ENCODE measurements at places on chromosomes 13 and 19.

- no peak for DNase-seq
These were observed 4.4 kb upstream of the C19orf18 start for GRCh38 chr19:57978586-57979289.

- no peak for DNase-seq
These were observed 14.0 kb downstream of the ZC3H4 start for GRCh38 chr19:47099576-47100050.

DNA sequence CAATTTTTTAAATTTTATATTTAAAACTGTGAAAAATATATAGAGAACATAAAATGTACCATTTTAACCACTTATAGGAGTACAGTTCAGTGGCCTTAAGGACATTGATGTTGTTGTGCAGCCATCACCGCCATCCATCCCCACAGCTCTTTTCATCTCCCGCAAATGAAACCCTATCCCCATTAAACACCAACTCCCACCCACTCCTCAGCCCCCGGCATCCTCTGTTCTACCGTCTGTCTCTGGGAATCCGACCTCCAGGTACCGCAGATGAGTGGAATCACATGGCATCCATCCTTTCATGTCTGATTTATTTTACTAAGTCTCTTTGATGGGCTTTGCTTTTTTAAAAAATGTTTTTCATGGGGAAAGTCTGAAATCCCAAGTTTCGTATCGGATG is 23.8 kb upstream of the SMIM17 start:
- no peak for DNase-seq

- no peak for DNase-seq
These were observed 2.5 kb upstream of the ITM2B start for GRCh38 chr13:48230541-48230940.

DNA sequence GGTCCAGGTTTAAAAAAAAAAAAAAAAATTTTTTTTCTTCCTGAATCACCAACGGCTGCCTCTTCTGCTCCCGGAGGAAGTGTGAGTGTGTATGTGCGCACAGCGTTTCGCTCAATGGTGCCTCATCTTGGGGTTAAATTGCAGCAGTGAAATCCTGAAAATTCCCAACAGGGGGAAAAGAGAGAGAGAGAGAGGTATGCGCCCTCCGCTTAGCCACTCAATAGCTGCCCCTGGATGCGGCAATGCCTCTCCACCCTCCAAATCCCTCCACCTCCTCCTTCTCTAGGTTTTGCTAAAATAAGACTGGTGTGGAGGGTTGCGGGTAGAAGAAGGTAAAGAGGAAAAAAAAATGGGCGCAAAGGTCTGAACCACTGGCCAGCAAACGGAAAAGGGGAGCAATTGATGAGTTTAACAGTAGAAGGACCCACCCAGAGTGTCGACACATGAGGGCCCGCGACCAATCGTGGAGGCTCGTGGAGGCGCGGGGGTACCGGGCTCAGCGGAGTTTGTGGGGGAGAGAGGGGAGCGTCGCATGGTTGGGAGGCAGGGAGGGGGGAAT is 853 bp upstream of the CACNA1A start:
- no peak for DNase-seq

- DNase-seq: no peak
These were observed 41.2 kb upstream of the ZNF835 start for GRCh38 chr19:56712611-56713276.

- no peak for DNase-seq
These were observed 95.8 kb downstream of the MBNL2 start for GRCh38 chr13:97317933-97318332.

GRCh38 chr19:44573627-44574026 is 39.7 kb upstream of the IGSF23 start:
- no peak for DNase-seq

- DNase-seq: no peak
These were observed 12.1 kb downstream of the SERTM1 start for GRCh38 chr13:36685927-36686326.

GRCh38 chr19:30070198-30070967 is 128.3 kb downstream of the URI1 start:
- DNase-seq: no peak

DNA sequence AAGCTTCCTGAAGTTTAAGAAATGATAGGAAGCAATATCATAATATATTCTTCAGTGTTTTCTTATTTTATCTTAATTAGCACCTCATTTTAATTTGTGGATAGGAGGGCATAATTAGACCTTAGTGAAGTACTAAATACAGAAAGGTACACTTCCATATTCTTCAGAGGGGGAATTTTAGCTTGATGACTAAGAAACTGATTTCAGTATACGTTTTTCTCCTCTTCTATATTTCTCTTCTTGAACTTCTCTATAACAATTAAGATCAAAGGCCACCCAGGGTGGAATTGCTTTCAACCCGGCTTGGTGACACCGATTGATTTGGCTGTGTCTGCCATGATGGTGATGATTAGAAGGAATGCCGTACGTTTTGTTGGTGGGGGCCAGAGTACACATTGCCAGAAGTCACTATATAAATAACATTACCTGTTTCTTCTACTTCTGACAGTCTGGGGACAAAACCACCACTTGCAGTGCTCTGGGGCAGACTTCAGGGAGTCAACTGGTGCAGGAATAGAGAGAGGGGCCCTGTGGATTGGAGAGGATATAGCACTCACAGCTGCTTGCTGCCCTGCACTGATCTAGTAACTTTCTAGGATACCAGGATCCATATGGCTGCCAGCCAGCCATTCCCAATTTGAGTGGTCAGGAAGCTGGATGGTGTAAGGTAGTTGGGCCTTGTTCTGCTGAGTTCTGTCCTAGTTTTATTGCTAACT is 73.8 kb downstream of the SPATA13 start:
- DNase-seq: no peak

DNA sequence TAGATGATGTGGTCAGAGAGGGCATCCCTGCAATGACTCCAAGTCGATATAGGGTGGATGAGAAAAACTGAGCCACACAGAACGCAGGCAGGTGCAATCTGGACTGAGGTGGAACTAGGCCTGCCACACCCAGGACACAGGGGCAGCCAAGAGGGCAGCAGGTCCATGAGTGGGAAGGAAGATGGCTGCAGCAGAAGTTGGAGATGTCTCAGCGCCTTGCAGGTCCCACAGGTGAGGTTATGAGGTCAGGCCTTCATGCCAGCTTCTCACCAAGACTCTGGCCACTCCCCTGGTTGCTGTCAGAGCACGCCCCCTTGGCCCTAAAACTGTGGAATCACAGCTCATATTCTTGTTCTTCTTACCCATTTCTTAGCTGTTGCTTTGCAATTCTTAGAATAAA is 147.7 kb upstream of the VSTM2B start:
- no peak for DNase-seq

GRCh38 chr13:36837354-36838092 is 18.5 kb downstream of the RFXAP start:
- DNase-seq: no peak

DNA sequence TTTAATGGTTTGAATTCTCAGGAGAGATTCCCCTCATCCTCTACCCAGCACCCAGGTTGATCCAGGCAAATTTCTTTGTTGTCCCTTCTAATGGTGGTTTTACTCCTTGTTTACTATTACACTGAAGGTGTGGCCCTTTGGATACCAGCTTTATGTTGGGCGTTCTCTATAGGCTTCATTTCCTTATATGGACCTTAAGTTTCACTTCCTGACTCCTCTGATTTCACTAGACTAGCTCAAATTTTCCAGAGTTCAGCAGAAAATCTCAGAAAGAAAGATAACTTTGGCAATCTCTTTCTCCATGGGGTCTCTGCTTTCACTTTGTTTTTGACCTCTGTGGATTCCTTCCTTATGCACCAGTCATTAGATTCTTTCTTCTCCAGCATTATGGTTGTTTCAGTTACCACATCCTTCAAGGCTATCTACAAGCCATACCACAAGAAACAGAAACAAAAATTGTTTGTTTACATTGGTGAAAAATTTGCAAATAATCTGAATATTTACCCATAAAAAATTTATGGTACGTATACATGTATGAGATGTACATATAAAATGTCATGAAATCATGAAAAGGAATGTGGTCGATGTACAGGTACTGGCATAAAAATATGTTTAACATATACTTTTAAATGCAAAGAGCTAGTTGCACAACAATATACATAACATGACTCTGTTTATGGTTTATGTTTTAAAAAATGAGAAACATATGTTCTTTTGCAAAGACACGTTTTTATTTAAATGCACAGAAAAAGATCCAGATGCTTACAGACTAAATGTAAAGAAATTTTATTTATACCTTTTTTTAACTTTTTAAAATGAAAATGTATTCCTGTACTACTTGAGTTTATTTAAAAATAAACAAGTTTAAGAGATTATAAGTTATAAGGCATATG is 212.6 kb downstream of the LACC1 start:
- DNase-seq: no peak

GRCh38 chr13:86653009-86653408 is 853.8 kb upstream of the SLITRK6 start:
- DNase-seq: no peak

DNA sequence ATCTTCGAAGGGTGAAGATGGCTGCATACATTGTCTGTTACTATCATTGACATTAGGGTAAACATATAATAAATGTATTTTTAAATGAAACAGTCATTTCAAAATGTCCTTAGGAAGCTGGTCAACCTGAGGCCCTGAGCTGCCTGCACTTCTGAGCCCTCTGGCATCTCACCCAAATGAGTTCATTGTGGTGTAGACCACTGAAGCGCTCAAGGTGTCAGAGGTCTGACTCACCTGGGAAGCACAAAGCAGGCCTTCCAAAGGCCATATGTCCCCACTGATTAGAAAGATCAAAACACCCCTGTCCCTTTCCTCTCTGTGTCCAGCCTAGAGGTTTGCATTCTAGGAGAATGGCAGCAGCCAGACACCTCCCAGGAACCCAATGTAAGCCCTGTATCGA is 59.6 kb downstream of the COL4A2 start:
- no peak for DNase-seq

DNA sequence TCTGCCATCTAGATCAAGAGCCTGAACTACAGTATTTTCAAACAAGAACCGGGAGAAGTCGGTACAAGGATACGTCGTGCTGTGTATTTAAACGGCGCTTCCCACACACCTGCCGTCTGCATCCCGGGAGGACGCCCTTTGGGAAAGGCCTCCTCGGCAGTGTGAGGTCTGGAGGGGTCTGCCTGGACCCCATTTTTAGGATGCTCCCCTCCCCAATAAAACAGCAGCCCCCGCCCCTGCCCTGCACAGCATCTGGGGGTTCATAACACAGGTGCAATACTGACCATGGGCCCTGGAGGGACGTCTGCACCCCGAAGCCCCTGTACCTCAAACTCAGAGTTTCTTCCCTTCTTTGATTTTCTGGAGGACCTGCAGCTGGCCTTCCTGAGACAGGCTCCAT is 4.1 kb upstream of the C13orf46 start:
- DNase-seq: no peak

DNA sequence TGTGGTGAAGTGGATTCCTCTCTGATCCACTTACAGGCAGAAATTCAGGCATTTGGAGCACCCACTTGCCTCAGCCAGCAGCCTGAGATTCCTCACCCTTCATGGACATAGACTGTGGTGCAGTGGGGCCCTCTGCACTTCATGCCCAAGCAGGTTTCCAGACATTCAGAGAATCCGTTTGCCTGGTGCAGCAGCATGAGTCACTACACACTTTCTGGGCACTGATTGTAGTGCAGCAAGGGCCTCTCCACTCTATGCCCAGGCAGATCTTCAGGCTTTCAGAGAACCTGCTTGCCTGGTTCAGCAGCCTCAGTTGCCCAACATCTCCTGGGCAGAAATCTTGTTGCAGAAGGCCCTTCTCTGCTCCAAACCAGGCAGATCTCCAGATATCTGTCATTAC is 920.9 kb downstream of the SLITRK5 start:
- DNase-seq: no peak

DNA sequence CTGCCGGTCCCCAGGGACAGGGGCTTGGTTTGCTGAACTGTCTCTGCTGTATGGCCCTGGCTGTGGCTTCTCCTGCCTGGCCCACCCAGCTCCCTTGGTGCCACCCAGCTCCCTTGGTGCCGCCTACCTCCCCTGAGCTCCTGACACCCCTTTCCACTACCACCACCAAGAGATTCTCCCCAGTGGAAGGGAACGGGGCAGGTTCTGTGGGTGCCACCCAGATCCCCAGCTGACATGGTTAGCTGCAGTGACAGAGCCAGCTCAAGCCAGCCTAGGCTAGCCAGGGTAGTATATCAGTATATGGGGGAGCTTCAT is 28.5 kb upstream of the POP4 start:
- DNase-seq: no peak

DNA sequence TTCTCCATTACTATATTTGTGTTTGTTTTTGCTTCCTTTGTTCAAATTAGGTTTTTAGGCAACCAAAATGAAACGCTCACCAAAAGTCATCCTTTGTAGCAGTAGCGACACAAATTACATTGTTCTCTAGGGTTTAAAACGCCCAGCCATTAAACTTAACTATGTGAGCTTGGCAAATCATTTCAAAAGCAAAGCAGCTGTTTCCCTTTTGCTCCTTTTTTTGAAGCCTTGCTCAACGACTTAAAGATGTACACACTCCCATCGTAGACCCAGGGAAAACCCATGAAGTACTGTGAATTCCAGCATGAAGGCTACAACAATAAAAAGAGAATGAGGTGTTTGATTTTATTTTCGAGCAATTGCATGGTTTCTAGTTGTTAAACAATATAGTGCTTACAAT is 106.7 kb downstream of the RAP2A start:
- no peak for DNase-seq

DNA sequence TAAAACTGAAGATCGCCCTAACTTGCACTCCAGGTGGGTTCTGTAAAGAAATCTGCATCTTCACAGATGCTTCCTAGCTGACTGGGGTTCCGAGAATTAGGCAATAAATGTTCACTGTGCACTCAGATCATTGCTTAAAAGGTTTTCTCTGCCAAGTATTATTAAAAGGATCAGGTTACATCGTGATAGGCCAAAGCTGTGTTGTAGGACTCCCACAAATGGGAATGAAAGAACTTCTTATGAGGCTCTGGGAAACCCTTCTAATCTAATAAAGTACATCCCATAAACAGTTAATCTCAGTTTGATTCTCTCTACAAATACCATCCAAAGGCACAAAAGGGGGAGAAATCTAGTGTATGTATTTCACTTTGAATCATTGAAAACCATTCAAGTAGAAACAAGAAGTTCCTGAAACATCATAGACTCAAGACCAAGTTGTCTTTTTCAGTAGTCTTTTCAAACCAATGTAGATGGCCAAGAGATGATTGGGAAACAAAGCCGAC is 7.1 kb upstream of the POU4F1 start:
- DNase-seq: no peak

GRCh38 chr13:74024314-74024713 is 109.9 kb downstream of the KLF12 start:
- DNase-seq: no peak

DNA sequence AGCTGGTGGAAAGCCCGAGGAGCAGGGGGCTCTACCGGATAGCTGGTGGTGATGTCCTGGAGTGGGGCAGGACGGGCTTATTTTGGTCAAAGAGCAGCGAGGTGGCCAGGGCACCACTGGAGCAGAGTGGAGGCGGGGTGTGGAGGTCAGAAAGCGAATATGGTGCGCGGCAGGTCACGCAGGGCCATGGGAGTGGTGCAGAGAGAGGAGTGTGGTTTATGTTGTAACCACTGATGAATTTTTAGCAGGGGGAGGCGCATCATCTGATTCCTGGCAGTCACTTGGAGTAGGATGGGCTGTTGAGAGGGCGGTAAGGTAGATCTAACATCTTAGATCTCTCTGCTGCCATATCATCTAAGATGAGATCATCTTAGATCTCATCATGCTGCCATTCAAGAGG is 1.4 kb upstream of the ZNF414 start:
- DNase-seq: no peak

- no peak for DNase-seq
These were observed 7.8 kb upstream of the ATP12A start for GRCh38 chr13:24672141-24673132.

- DNase-seq: no peak
These were observed 2.0 kb downstream of the ZFP36 start for GRCh38 chr19:39408392-39409207.

- no peak for DNase-seq
These were observed 61.4 kb downstream of the SLC10A2 start for GRCh38 chr13:103004661-103005345.
